ENCODE measurements at places on chromosomes 2 and 18.

DNA sequence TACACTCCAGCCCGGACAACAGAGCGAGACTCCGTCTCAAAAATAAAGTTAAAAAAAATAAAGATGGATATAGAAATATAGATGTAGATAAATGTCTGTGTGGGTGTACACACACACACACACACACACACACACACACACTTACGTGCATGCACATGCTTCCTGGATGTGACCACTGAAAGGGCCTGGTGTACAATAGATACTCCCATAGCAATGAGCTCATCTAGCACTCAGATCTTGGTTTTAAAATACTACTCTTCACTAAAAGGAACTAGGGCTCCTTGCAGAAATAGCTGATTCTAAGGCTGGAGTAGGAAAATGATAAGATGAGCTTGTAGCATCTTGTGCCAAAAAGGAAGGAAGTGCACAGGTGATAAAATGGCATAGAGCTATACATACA lies 39.1 kb downstream of the ROCK2 start:
- no peak for ATAC-seq

DNA sequence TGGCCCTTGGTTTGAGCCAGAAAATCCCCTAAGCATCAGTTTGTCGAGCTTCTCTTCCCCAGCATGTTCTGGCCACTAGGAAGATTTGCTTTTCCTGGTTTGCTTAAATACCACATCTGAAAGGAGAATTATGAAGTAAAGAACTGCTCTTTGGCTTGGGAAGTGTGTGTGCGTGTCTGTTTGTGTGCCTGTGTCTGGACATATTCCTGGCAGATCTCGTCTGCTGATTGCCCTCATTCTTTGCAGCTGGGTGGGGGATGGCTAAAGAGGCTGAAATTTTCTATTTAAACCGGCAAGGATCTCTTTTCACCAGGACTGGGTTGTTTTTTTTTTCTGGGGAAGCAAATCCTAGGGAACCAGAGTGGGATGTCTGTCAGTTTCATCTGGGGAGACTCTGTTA lies 57.3 kb upstream of the MBOAT2 start:
- ATAC-seq: no peak

DNA sequence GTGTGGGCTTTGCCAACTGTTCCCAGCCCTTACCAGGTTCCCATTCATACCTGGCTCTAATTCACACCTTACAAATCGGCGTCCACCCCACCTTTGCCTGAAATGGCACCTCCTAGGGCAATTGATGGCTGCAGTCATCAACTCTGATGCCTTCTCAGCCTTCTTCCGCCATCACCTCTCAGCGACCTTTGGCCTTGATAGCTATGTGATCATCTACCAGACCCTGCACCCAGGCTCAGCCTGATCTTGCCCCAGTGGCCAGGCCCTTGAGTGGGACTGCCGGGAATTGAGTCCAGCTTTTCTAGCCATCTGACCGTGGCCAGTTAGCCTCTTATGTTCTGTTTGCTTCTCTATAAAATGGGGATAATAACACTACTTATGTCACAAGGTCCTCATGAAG lies 32.5 kb downstream of the PSD4 start:
- no peak for ATAC-seq

- ATAC-seq: peak; percentile 100
Measured at GRCh38 chr18:79062806-79063205, 6.4 kb upstream of the ATP9B start.

All from esophagus mucosa (tissue), 1 donor.